ENCODE measurements at places on chromosomes 3 and 15.

DNA sequence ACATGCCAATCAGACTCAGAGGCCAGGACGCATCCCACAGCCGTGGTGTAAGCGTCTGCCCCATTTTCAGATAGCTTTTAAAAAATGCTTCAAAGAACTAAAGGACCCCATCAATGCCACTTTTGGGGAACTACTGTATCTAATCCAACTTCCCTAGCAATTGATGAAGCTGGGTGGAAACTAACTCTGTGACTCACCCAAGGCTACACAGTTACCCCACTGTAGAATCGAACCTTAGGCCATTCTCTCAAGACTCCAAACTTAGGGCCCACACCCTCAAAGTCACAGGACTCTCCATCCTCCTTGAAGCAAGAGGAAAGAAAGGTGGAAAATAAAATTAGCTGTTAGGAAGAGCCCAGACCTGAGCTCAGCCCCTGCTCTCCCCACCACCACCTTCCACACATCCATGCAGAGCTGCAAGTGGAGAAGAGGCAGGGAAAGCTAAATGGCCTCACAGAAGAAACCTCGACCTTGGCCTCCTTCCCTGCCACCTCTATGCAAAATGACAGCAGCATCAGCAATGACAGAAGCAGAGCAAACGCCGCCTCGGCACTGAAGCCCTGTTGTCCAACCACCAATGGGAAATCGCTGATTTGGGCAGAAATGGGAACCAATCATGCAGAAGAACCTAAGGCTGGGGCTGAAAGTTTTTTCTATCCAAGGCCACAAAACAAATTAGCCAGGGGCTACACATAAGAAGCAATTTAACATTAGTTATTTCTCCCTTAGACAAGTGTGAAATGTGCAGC, 22.2 kb downstream of the ANP32A start:
- no peak for DNase-seq

DNA sequence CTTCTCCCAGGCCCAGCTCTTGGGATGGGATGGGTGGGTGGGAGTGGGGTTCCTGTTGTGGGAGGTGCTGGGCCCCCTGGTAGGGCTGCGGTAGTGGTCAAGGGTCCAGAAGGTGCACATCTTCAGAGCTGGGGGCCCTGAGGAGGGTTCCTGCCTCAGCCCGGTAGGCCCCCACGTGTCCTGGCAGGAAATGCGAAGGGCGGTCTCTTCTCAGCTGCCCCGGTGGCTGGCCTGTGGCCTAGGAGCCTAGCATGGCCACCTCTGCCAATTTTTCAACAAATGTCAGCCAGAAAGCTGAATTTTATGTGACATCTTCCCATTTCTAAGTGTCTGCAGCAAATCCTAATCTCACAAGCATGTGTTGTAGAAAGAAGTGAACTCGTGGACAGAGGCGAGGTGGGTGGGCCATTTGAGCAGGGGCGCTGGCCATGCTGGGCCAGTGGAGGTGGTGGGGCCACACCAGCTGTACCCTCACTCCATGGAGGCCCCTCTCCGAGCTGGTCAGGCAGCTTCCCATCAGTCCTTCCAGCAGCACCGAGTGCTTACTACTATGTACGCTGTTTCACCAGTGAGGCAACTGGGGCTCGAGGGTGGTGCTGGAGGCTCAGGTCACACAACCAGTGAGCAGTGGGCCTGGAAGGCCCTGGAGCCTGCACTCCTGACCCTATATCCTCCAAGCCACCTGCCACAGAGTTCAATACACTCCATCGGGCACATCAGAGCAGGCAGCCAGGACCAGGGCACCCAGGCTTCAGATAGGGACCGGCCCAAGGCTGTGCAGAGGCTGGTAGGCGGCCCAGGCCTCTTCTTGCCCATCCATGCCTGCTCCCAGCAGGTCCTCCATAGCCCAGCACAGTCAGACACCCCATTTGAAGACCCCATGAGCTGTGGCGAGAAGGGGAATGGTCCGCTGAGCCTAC, 23.2 kb downstream of the FBLN2 start:
- DNase-seq: no peak

DNA sequence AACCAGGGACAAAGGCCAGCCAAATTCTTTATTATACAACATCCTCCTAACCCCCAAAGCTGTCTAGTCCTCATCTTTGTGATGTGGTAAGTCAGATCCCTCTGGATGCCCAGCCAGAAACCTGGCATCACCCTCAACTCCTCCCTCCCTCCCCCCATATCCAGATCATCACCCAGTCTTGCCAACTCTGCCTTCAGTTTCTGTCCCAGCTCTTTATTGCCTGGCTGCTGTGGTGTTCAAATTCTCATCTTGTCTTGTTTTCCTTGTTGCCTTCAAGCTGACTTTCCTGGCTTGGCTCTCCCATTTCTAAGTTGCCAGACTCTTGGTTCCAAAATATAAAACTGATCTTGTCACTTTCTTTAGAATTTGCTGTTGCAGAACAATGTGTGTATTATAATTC, 28.6 kb downstream of the MAP2K1 start:
- DNase-seq: no peak

DNA sequence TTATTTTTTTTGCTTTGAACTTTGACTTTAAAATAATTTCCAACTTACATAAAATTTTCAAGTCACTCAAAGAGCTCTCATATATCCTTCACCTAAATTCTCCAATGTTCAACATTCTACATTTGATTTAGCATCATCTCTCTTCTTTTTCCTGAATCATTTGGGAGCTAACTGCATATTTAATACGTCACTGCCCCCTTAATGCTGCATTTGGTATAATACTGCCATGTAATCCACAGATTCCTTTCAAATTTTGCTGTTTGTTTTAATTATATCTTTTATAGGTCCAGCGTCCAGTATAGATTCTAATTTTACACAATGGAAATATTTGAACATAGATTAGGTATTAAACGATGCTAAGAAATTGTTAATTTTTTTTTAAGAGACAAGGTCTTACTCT, 2.3 kb upstream of the EIF2AK4 start:
- peak; percentile 48 for DNase-seq

GRCh38 chr3:194395212-194395611, 3.9 kb downstream of the GP5 start:
- DNase-seq: peak; percentile 14

DNA sequence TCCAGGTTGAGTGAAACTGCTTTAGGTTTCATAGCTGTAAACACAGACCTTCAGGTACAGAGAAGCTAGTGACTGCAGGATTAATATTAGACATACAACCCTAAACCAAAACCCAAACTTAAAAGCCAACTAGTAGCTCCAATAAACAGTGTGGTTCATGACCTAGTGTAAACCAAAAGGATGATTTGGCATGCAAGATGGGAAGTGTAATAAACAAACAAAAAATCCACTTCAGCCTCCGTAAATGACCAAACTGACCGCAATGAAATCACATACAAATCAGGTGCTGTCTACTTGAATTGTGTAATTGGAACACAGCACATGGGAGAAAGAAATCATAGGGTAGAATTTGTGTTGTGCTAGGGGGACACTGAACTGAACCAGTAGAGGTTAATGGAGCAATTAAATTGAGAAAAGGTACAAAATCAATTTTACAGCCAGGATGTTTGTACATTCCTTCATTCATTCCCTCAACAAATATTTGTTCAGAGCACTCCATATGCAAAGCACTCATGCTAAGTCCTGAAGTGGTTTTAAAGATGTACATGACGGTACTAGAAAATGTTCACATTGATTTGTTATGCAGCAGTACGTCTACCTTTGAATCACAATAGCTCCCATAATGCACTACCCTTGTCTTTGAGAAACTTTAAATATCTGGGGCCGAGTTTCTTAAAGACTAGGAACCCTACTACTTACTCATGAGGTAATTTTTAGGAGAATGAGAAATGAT, 21.4 kb upstream of the CHST2 start:
- peak; percentile 44 for DNase-seq

GRCh38 chr3:187922704-187923416, 177.6 kb upstream of the BCL6 start:
- peak; percentile 63 for DNase-seq

GRCh38 chr3:179036226-179036625, 35.4 kb downstream of the ZMAT3 start:
- no peak for DNase-seq

DNA sequence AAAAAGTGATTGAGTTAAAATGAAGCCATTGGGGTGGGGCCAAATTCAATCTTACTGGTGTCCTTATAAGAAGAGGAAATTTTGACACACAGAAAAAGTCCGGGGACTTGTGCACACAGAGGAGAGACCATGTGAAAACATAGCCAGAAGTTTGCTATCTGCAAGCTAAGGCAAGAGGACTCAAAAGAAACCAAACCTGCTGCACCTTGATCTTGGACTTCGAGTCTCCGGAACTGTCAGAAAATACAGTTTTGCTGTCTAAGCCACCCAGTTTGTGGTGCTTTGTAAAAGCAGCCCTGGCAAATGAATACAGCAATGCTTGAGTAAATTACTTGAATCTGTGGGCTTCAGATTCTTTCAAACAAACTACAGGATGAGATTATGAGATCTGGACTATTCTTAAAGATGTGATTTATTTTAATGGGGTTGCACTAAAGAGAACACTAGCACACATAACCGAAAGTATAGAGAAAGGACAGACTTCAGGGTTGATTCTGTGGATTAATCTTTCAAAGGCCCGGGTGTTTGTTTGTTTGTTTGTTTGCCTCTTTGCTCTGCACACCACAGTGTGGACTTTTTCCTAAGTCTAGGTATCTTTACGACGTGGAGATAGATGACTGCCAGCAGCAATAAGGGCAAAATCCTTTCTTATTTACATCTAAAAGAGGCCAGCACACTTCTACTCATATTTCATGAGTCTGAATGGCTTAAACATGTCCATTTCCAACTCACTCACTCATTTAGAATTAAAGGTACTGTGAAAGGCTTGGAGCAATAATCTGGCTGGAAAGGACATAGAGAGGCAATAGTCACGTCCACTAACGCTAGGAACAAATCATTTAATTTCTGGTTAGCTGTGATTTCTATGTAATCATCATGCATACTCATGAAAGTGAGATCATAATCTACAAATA, 53.9 kb upstream of the SSR3 start:
- no peak for DNase-seq

GRCh38 chr3:139928708-139929505, 6.1 kb upstream of the CLSTN2 start:
- no peak for DNase-seq

- no peak for DNase-seq
Measured at GRCh38 chr3:153431076-153431475, 269.1 kb downstream of the RAP2B start.

DNA sequence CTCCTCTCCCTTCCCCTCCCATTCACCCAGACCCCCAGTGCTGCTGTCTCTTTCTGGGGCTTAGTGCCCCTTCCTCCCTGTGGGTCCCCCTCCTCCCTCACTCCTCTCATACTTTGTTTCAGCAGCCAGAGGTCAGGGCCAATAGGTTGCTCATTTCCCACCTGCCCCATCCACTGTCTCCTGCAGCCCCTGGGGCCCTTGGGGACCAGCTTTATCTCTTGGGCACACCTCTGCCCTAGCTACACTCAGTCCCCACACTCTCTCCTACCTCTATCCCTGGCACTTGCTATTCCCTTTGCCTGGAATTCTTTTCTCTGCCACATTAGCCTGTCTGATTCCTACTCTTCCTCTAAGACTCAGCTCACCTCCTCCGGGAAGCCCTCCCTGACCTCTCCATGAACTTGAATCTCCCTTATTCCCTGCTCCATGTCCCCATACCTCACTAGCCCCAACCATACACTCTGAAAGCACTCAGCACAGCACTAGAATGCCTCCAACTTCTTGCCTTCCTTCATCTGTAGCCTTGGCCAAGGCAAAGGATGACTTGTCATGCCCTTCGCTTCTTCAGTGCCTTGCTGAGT, 14.6 kb downstream of the ANPEP start:
- DNase-seq: no peak

DNA sequence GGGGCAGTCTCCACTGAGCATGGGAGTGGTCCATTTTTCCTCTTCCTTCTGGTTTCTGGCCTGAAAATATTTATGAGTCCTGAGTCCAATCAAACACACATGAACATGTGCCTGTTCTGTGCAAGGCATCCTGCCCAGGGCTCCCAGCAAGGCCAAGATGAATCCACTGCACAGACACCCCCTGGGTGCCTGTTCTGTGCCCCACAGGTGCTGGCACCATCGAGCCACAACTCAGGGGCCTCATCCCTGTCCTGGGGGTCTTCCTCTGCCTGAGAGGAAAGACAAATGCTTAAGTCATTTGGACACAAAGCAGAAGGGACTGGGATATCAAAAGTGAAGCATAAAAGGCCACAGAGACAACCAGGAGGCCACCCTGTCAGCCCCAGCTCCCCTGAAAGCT, 87.4 kb upstream of the IQSEC1 start:
- no peak for DNase-seq

GRCh38 chr3:179731544-179731943, 78.7 kb downstream of the USP13 start:
- no peak for DNase-seq

- DNase-seq: no peak
Measured at GRCh38 chr3:77586216-77586615, 546.3 kb downstream of the ROBO2 start.

DNA sequence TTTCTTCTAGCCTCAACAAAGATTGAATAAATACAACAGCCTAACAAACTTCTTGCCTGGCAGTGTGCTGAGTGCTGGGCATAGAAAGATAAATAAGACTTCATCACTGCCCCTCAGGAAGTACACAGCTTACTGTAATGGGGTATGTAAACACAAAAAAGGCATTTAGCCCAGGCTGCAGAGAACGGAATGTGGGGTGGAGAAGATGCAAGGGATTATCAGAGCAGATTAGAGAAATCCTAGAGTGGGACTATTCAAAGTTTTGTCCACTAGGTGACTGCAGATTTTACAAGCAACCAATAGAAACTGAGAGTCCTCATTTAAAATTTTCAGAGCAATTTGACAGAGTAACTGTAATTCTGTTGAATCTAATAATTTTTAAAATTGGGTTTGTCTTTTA, 35.4 kb upstream of the TSC22D2 start:
- peak; percentile 86 for DNase-seq
